LHCN-M2 (cell line): ENCODE measurements at places on chromosomes 2 and 18. TPM values are rescaled to one million over a fixed set of nuclear protein-coding genes. Genes with fewer than 3 reads are reported as not detected.

The RETSAT gene
- 52.3 and 61.3 TPM in 2 replicates for total RNA-seq

The TCF23 gene
- total RNA-seq = not detected in 2 replicates

The UGT1A1 gene
- total RNA-seq = not detected in 2 replicates

The RPE gene
- total RNA-seq = 103 and 111 TPM in 2 replicates

The SCYGR4 gene
- not detected in 2 replicates for total RNA-seq

The NBEAL1 gene
- 17.0 and 20.3 TPM in 2 replicates for total RNA-seq

The PTPRN gene
- 1.5 and 2.8 TPM in 2 replicates for total RNA-seq

The HOXD12 gene
- total RNA-seq = not detected in 2 replicates

The ANKRD30BL gene
- not detected in 2 replicates for total RNA-seq

The VAMP5 gene
- total RNA-seq = 111 and 146 TPM in 2 replicates

The DCAF17 gene
- 16.5 and 24.6 TPM in 2 replicates for total RNA-seq

The TANK gene
- 56.3 and 64.5 TPM in 2 replicates for total RNA-seq

The DPP10 gene
- total RNA-seq = not detected in 2 replicates

The MC2R gene
- total RNA-seq = not detected in 2 replicates

The ERICH2 gene
- not detected in 2 replicates for total RNA-seq

The ATOH8 gene
- 129 and 179 TPM in 2 replicates for total RNA-seq

The CLEC4F gene
- not detected in 2 replicates for total RNA-seq

The ACVR1C gene
- 0.80 and 0.83 TPM in 2 replicates for total RNA-seq

The OSBPL6 gene
- 12.2 and 18.1 TPM in 2 replicates for total RNA-seq
